ENCODE measurements at places on chromosomes 3 and 15.

GRCh38 chr15:55774113-55774970 is 31.4 kb upstream of the PRTG start:
- no peak for DNase-seq

- no peak for DNase-seq
These were observed 29.1 kb upstream of the SCG3 start for GRCh38 chr15:51652084-51652668.

DNA sequence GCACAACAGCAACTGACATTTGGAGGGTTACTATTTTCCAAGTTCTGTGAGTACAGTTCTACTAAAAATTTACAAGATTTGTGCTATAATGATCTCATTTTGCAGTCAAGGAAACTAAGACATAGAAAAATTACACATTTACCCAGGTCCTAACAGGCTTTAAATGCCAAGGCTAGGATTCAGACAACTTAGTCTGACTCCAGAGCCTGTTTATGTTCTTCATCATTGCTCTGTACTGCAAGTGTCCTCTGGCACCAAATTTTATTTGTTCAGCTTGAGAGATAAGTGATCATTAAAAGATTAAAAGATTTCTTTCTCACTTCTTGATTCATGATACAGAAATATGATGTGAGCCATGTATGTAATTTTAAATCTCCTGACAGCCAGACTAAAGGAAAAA is 290.8 kb downstream of the UBE2E2 start:
- no peak for DNase-seq

GRCh38 chr3:196431181-196432136 is 768 bp downstream of the UBXN7 start:
- peak; percentile 66 for DNase-seq

DNA sequence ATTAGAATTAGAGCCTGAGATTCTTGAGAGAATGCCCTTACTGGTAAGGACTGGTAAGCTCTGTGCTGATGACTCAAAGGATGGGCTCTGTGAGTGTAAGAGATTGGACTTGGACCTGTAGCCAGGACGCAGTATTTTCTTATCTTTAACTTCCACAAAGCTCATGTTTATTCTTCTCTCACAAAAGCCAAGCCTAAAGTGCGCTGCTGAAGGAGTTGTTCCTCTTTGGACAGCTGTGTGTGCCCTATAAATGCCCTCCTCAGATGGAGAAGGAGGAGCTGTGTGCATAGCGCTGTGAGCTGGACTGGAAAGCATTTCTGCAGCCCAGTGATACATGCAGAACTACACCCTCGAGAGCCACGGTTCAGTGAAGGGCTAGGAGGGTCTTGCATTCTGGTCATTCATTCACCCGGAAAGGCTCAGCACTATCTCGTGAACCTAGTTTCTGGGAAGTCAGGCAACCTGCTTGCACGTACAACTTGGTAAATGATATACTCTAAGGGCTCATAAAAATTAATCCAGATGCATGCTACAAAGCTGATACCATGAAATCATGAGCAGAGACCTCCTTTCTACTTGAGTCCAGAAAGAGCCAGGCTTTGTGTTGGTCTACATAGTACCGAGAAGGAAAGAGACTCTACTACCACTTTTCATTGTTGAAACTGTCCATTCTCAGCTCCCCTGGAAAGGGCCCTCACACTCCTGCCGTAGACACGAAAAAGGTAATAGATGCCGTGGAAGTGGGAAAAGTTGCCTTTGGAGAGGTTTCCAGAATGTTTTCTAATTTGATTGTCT is 103.0 kb upstream of the TBL1XR1 start:
- DNase-seq, result peak; percentile 31

GRCh38 chr3:162338514-162338913 is 841.9 kb downstream of the OTOL1 start:
- peak; percentile 74 for DNase-seq

- no peak for DNase-seq
These were observed 1097.1 kb downstream of the ROBO1 start for GRCh38 chr3:78670746-78671145.

- DNase-seq, result peak; percentile 78
These were observed 35.2 kb downstream of the FEM1B start for GRCh38 chr15:68312701-68313204.

GRCh38 chr3:64291345-64291744 is 66.1 kb upstream of the PRICKLE2 start:
- peak; percentile 90 for DNase-seq

- no peak for DNase-seq
These were observed 23.1 kb upstream of the MBNL1 start for GRCh38 chr3:152245498-152246170.

- no peak for DNase-seq
These were observed 22.1 kb downstream of the KLHL25 start for GRCh38 chr15:85772668-85773067.

GRCh38 chr15:61376516-61376915 is 147.4 kb upstream of the RORA start:
- no peak for DNase-seq

GRCh38 chr3:105367063-105367405 is 325 bp downstream of the ALCAM start:
- DNase-seq, result no peak

DNA sequence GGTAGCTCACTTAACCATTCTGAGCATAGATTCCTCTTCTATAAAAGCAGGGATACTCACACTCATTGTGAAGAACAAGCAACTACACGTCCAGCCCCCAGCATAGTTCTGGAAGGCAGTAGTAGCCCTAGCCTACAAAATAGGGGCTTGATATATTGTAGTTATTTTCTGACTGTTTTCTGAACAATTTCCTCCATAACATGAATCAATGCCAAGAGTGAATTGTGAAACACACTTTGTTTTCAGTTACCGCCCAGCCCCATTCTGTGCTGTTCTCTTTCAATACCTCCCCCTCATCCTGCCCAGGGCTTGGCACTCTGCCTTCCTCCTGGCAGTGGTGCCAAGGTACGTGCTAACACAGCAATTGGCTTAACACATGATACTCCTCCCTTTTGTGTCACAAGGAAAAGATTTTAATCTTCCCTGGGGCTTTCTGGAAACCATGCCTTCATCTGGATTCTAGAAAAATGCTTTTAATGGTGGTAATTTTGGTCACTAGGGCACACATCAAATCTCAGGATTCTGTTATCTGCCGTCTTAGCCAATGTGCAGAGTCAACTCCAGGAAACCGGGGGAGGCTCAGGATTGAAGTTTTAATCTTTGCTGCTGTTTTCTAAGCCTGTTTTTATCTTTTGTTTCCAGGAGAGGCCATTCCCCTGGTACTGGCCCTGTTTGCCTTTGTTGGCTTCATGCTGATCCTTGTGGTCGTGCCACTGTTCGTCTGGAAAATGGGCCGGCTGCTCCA is 37.2 kb downstream of the IL20RB start:
- DNase-seq, result peak; percentile 79

GRCh38 chr3:186534113-186534669 is 10.0 kb downstream of the CRYGS start:
- DNase-seq, result no peak

- DNase-seq, result no peak
These were observed 35.1 kb upstream of the P3H2 start for GRCh38 chr3:190155752-190156151.

GRCh38 chr3:192566706-192567290 is 160.5 kb downstream of the FGF12 start:
- DNase-seq, result peak; percentile 87

GRCh38 chr15:31040611-31041010 is 49.2 kb upstream of the MTMR10 start:
- no peak for DNase-seq

DNA sequence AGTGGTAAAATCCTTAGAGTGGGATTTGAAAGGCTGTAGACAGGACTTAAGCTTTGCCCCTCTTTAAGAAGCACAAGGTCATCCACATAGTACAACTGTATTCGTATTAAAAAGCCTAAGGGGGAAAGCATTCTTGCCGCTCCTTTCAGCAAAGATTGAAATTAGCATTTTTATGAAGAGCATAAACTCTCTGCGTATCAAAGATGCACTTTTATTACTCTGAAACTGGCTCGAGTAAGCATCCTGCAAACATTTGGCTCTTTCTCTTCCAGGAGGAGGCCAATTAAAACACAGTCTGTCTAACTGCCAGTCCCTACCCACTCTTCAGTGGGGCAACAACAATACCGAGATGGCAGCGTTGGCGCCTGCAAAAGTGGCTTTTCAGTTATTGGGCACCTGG is 192.5 kb upstream of the TPRG1 start:
- DNase-seq, result no peak

DNA sequence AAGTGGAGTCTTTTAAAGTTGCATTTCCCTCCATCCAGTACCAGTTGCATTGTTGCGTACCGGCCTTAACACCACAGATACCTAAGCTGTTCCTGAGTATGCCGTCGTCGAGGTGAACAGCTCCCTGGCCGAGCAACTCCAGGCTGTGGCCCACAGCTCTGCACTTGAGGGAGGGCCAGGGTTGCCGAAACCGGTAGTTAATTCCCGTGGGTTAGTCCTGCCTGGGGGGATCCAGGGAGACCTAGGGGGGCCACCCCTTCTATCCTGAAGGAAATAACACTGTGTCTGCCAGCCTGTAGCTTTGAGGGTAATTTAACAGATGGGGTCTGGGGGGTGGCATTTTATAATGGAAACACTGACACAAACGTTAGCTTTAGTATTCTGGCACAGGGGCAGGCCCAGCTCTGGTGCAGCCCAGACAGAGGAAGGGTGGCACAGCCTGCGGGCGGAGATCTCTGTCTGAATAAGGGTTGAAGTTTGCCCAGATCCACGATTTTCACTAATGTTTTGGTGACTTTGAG is 60.8 kb downstream of the RGMA start:
- DNase-seq, result no peak

- no peak for DNase-seq
These were observed 147.5 kb upstream of the SOX2 start for GRCh38 chr3:181564222-181564621.

- DNase-seq, result peak; percentile 6
These were observed at the start of gene VWA5B2 for GRCh38 chr3:184229394-184230080. Gene VWA5B2, plus strand, starts transcription at chr3:184229585. Its CDS starts 944 bp downstream, at chr3:184230529.

- no peak for DNase-seq
These were observed 327.3 kb upstream of the TLE3 start for GRCh38 chr15:70424937-70425411.

- DNase-seq, result peak; percentile 56
These were observed 126.9 kb upstream of the CNTN4 start for GRCh38 chr3:1971780-1972179.

DNA sequence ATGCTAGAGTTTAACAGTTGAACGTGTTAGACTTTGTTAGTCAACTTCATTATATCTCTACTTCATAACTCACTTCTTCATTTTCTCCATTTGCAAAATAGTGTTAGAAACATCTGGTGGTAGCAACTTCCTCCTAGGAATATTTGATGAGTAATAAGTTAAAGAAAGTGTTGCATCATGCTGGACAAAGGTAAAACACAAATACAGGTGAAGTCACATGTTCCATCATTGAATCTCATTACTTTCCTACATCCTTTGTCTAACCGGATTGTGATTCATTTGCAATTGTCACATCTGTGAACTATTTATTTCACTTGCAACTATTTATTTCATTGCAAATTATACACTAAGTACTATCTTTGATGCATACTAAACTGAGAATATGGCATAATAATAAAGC is 186.5 kb downstream of the TUSC7 start:
- no peak for DNase-seq

- no peak for DNase-seq
These were observed 21.8 kb downstream of the CTSH start for GRCh38 chr15:78923015-78923414.

- no peak for DNase-seq
These were observed 23.9 kb upstream of the TRA2B start for GRCh38 chr3:185961675-185962232.

DNA sequence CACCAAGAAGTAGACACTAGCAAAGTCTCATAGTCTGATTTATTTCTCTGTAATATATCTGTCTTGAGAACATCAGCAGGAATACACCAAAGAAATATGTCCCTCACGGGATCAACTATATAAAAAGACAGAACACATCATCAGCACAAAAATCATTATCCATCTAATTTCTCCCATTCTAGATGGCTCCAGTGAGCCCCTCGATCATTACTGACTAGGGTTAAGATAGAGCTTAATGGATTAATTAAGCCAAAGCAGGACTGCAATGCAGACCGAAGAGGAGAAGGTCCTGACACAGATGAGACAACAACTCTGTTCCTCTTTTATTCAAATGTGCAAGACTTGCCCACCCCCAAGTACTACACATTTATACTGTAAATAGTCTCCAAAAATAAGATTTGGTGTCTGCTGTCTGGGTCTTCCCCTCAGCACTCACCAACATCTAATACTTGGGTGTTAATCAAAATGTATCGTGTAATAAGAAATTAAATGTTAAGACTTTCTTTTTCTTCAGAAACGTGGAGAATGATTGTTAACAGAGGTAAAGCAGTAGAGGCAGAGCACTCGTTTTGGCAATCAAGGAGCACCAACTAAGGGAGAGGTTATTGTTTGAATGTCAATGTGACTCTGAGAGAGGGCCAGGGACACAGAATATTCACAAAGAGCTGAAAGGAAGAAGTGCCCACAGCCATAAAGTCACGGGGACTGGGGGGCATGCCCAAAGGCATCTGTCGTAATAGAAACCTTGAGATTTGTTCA is 133.6 kb downstream of the TIGIT start:
- DNase-seq, result no peak

DNA sequence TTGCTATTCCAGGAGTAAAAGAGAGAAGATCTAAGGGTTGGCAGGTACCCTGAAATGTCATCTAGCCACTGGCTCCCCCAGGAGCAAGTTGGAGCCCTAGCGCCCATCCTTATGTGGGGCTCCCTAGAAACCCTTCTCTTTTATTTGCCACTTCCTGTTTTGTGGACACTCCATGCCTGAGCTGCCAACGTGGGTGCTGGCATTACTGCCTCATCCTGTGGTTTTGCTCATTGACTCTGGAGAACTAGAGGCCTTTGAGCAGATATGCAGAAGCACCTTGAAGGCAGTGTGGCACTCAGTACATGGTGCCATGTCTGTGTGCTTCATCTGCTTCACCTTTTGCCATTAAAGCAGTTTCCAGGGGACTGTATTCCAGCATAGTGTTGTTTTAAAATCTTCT is 8.1 kb downstream of the EDEM1 start:
- DNase-seq, result no peak

- no peak for DNase-seq
These were observed 983.8 kb downstream of the SI start for GRCh38 chr3:164094546-164094945.

DNA sequence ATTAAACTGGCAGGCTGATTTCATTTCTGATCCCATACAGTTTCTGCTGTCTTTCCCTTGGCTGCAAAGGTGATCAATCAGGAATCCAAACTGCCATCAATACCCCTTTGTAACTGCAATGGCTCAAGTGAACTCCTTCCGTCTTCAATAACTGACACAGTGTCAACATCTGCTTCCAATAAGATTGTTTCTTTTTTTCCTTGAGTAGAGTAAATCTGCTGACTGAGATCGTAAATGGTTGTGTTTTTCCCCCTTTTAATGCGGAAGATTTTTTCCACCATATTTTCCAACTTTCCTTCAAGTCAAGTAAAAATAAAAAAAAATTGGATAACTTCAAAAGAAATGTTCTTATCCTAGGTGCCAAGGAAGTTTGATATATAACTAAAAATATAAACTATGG is 48.7 kb downstream of the VGLL3 start:
- DNase-seq, result no peak

All from fibroblast of lung (primary cell).